ENCODE measurements at places on chromosomes 5 and 9.

DNA sequence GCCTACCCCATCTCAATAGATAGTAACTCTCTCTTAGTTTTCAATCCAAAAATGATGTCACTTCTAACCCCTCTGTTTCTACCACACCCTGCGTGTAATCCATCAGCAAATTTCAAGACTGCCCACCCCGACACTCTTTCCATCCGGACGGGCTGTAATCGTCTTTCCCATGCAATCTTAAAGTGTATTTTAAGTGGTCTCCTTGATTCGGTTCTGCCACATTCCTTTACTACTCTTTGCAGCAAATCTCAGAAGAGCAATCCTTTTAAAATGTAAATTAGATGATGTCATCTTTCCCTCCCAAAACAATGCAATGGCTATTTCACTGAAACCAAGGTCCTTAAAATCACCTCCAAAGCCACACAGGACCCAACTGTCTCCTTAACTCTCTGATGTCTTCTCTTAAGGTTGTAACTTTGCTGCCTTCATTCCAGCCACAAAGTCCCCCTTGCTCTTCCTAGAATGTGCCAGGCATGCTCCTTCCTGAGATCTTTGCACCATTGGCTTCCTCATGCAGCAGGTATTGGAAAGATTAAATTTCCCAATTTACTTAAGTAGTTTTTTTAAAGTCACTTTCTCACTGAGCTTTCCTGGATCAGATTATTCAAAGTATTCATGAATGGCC lies 932.5 kb upstream of the WWC1 start:
- DNase-seq = no peak

GRCh38 chr5:74643111-74643562 lies 2.6 kb upstream of the ENC1 start:
- DNase-seq = no peak

- DNase-seq = no peak
These were observed 104.1 kb downstream of the UGCG start for GRCh38 chr9:112000743-112001142.

DNA sequence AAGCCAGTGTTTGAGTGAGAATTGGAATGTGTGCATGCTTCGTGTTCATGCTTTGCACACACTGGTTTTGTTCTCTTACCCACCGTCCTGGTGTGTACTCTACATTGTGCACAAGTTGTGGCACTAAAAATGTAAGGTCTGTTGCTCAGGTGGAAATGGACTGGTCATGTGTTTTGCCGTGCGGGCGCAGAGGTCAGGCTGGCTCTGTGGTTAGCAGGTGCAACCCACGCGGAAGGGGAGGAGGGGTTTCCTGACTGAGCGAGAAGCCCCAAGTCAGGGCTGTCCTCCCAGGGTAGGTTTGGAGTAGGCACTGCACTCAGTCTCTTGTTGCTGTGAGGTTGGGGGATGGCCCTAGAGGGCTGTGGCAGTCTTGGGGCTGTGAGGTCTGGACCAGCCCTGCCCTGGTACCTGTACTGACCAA lies 86.6 kb downstream of the EHMT1 start:
- no peak for DNase-seq
